ENCODE measurements at places on chromosomes 7 and 10. TPM values are rescaled to one million over a fixed set of nuclear protein-coding genes. Genes with fewer than 3 reads are reported as not detected.

GRCh38 chr10:48940372-48940771 lies 732 bp upstream of the LRRC18 start:
- H3K27me3 ChIP-seq, result no peaks in the 10 kb centered on the region
- no peak for DNase-seq
- peaks cover 11% of the 10 kb centered on the region for H3K4me1 ChIP-seq
- H3K27ac ChIP-seq, result no peak overlapping the region

DNA sequence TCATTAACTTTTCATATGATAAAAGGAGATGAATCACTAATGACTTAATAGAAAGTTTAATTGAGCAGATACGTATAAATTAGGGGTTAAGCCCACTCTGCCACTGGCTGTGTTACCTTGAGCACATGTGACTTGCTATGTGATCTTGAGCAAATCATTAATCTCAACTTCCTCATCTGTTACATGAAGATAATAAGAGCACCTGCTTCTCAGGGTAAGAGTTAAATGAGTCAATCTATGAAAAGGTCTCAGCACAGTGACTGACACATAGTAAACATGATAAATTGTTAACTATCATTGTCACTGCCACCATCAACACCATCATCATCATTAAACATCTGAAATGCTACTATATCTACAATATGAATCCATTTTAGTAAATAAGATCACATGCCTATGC lies 110.8 kb downstream of the TPK1 start:
- no peak for DNase-seq
- no peaks in the 10 kb centered on the region for H3K36me3 ChIP-seq
- no peak overlapping the region for H3K27ac ChIP-seq
- no peaks in the 10 kb centered on the region for H3K4me1 ChIP-seq
- no peaks in the 10 kb centered on the region for H3K27me3 ChIP-seq

DNA sequence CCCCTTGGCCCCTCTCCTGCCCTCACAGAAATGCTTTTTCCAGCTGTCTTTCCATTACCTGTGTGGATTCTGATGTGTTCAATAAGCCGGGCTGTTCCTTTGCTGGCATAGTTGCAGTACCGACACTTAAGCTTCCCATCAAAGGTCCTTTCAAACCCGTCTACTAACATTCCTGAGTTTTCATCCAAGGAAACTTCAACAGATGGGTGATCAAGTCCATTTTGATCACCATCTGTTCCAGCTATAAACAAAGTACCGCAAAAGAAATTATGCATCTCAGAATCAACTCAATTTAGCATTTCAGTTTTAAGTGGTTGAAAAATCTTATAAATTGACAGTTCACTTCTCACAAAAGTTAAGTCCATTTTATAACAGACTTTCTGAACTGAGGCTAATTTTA lies 12.7 kb downstream of the IKZF5 start:
- H3K4me3 ChIP-seq, result no peak overlapping the region
- peaks cover 10% of the 10 kb centered on the region for H3K4me1 ChIP-seq
- peaks cover 8% of the 10 kb centered on the region for H3K36me3 ChIP-seq
- no peak overlapping the region for H3K27ac ChIP-seq
- DNase-seq, result no peak

DNA sequence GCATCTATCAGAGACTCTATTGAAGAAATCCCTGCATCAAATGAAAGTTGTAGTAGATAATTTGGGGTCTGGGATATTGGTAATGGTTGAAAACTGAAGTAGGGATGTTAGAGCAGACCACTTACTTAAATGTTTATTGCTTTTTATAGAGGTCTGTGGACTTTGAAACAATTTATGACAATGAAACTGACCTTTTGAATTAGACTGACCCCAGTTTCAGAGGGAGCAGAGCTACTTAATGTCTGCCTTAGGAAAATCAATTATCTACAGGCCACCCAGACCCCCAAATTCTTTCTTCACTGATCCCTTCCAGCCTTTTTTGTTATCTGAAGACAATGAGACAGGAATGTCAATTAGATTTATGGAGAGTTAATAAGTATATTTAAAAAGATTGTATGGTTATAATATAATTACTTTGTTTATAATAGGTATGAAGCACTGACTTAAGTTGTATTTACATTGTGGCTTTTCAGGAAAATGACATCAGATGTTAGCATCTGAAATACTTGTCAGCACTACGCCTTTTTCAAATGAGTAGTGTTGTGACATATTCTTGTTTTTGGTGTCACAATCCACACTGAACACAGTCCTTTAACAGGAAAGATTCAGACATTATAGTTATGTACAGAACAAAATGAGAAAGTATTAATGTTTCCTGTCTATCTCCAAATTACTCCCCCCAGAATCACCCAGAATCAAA lies 13.9 kb downstream of the MGAM2 start:
- H3K27ac ChIP-seq, result no peak overlapping the region
- no peaks in the 10 kb centered on the region for H3K36me3 ChIP-seq
- DNase-seq, result no peak
- no peak overlapping the region for H3K4me3 ChIP-seq

GRCh38 chr10:84294766-84295447 lies 33.5 kb upstream of the CCSER2 start:
- no peak for DNase-seq
- peaks cover 7% of the 10 kb centered on the region for H3K4me1 ChIP-seq
- H3K27ac ChIP-seq, result no peak overlapping the region
- no peak overlapping the region for H3K4me3 ChIP-seq
- H3K36me3 ChIP-seq, result no peaks in the 10 kb centered on the region
- H3K27me3 ChIP-seq, result no peaks in the 10 kb centered on the region

GRCh38 chr7:51335057-51335456 lies 18.4 kb upstream of the COBL start:
- H3K27me3 ChIP-seq, result no peaks in the 10 kb centered on the region
- DNase-seq, result no peak
- no peak overlapping the region for H3K27ac ChIP-seq

DNA sequence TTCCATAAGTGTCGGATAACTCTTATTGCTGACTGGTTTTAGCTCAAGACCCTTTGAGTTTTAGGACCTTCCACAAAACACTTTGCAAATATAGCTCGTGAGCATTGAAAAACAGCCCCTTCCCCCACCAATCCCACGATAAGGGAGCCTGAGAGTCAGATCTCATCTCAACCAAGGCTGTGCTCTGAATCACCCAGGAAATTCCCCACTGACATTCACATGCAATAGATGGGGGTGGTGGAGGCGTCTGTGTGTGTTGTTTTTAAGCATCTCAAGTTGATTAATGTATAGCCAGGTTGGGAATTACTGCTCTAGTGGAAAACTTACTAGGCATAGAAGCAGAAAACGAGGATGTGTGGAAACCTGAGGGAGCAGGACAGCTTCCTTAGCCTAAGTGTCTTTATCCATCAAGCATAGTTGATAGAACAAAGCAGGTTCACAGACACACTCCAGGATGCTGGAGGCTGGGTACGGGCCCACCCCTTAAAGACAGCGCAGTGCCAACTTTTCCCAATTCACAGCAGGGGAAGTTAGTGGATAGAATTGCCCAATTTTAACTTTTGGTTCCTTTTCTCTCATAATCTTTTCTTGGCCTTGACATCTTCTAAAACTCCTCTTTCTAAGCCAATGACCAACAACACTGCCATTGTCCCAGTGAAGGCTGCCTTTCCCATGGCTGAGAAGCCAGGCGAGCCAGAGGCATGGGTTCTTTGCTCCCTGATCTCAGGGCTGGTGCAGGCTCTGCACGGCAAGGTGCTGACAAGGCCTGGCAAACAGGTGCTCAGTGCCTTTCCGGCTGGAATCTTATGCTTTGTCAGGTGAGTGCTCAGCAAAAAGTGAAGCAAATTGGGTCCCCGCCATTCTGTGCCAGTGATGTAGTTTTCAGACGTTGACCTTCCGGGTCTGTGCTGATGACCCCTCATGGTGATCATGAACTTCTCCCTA lies 98.5 kb upstream of the INSIG1 start:
- H3K36me3 ChIP-seq, result no peaks in the 10 kb centered on the region
- no peak overlapping the region for H3K4me3 ChIP-seq
- no peak overlapping the region for H3K27ac ChIP-seq
- DNase-seq, result no peak
- no peaks in the 10 kb centered on the region for H3K4me1 ChIP-seq

DNA sequence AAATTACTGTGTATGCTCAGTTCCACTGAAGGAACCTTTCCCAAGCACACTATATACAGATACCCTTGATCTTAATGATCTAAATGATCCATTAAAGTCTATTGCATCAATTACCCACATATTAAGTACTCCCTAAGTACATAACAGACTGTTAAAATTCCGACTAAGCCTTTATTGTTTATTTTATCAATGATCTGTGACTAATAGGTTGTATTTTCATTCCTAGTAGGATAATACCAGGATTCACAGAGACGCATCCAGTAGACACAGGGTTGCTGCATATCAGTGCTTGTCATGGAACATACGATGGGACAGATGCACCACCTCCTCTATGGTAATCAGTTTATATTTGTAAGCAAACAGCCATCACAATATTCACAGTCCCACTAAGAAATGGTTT lies 159.6 kb upstream of the SLC26A5 start:
- no peak overlapping the region for H3K27ac ChIP-seq
- DNase-seq, result no peak
- no peak overlapping the region for H3K4me3 ChIP-seq
- H3K27me3 ChIP-seq, result no peaks in the 10 kb centered on the region
- H3K4me1 ChIP-seq, result no peaks in the 10 kb centered on the region

- no peak for DNase-seq
- H3K4me1 ChIP-seq, result peaks cover 38% of the 10 kb centered on the region
- H3K27ac ChIP-seq, result no peak overlapping the region
- H3K4me3 ChIP-seq, result no peak overlapping the region
- H3K36me3 ChIP-seq, result no peaks in the 10 kb centered on the region
- peaks cover 17% of the 10 kb centered on the region for H3K27me3 ChIP-seq
Measured at GRCh38 chr10:119211176-119211575, 3.8 kb downstream of the GRK5 start.

GRCh38 chr10:22589851-22590514 lies 124.4 kb downstream of the PIP4K2A start:
- no peaks in the 10 kb centered on the region for H3K36me3 ChIP-seq
- H3K4me1 ChIP-seq, result peaks cover 5% of the 10 kb centered on the region
- H3K4me3 ChIP-seq, result no peak overlapping the region
- DNase-seq, result peak; percentile 50

- H3K4me3 ChIP-seq, result peak overlapping the region; percentile 58
- peaks cover 82% of the 10 kb centered on the region for H3K27me3 ChIP-seq
- DNase-seq, result peak; percentile 47
- H3K36me3 ChIP-seq, result no peaks in the 10 kb centered on the region
Measured at GRCh38 chr7:114081606-114082425, 163.0 kb upstream of the PPP1R3A start.

DNA sequence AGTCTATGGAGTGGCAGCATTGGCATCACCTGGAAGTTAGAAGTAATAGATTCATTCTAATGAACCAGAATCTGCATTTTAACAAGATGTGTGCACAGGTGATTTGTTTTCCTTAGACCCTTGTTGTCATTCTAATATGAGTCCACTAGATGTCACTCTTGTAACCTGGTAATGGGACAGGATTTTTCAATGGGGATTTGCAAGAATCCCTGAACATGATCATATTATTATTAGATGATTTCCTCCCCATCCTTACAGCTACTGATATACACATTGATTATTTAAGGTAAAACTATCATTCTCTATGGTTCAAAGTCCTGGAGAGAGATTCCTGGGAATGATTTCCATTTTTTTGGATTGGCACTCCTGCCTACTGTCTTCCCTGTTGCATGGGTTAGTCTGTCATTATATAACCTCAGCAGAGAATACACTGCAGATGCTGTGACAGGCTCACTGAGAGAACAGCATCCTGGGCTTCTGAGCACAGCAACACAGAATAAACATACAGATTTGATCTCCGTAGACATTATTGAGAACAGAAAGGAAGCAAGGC lies 194.9 kb downstream of the SUGCT start:
- DNase-seq, result peak; percentile 35
- H3K4me3 ChIP-seq, result no peak overlapping the region
- H3K27me3 ChIP-seq, result no peaks in the 10 kb centered on the region

DNA sequence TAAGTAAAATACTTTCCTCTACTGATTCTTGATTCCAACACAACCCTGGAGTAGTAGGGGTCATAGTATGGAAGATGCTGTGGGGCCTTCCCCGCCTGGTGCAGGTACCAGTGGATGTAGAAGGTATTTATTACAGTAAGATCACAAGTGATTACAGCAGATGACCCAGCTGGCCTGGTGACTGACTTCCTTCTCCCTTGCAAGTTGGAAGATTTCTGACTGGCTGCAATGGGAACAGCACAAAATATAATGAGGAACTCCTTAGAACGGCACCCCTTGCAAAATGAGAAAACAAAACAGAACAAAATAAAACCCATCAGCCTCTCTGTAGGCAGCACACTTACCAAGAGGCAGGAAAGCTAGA lies 61.7 kb upstream of the TARP start:
- no peaks in the 10 kb centered on the region for H3K27me3 ChIP-seq
- H3K4me1 ChIP-seq, result peaks cover 6% of the 10 kb centered on the region
- H3K36me3 ChIP-seq, result no peaks in the 10 kb centered on the region
- DNase-seq, result no peak
- H3K4me3 ChIP-seq, result no peak overlapping the region
- no peak overlapping the region for H3K27ac ChIP-seq

DNA sequence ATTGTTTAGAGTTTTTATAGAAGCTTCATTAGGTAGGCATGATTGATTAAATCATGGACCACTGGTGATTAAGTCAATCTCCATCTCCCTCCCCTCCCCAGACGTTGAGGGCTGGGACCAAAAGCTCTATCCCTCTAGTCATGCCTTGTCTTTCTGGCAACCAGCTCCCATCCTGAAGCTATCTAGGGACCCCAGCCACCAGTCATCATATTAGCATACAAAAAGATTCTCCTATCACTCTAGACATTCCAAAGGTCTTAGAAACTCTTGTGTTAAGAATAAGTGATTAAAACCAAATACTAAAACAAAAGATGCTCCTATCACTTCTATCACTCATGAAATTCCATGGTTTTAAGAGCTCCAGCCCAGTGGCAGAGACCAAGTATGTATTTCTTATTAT lies 178.2 kb downstream of the RAPGEF5 start:
- no peaks in the 10 kb centered on the region for H3K36me3 ChIP-seq
- DNase-seq, result no peak
- no peak overlapping the region for H3K4me3 ChIP-seq
- peaks cover 14% of the 10 kb centered on the region for H3K4me1 ChIP-seq
- no peaks in the 10 kb centered on the region for H3K27me3 ChIP-seq

DNA sequence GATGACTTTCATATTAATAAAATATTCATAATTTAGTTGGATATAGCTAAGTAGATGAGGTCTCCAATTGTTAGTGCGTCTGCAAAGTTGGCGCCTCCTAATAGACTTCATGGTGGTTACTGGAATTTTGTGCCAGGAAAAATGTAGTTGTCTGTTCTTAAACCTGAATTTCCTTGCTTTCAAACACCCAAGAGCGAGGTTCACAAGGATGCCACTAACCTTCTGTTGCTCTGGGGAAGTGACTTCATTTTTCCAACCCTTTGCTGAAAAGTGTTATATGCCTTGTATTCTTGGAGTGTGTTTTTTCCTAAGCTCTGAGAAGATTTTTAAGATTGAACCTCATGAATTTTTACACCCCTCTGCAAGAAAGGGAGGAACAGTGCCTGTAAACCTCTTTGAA lies 98.9 kb upstream of the GLCCI1 start:
- H3K4me3 ChIP-seq, result no peak overlapping the region
- H3K27ac ChIP-seq, result no peak overlapping the region
- H3K27me3 ChIP-seq, result no peaks in the 10 kb centered on the region
- H3K4me1 ChIP-seq, result peaks cover 10% of the 10 kb centered on the region
- DNase-seq, result no peak
- no peaks in the 10 kb centered on the region for H3K36me3 ChIP-seq

GRCh38 chr10:117552156-117552631 lies 9.6 kb downstream of the EMX2 start:
- peak; percentile 88 for DNase-seq
- H3K4me3 ChIP-seq, result peak overlapping the region; percentile 45
- no peaks in the 10 kb centered on the region for H3K36me3 ChIP-seq
- H3K27ac ChIP-seq, result no peak overlapping the region

NPSR1 gene
- total RNA-seq, result not detected

CYP3A4 gene
- total RNA-seq, result not detected

TRIM50 gene
- not detected for total RNA-seq

SPAM1 gene
- not detected for total RNA-seq

SSC4D gene
- 0.43 TPM for total RNA-seq

AQP1 gene
- 0.87 TPM for total RNA-seq

GIMAP1 gene
- not detected for total RNA-seq
